Brain pericyte (primary cell): ENCODE measurements at places on chromosomes 11 and 22.

GRCh38 chr11:93570759-93571413 is 27.7 kb upstream of the SMCO4 start:
- peak; percentile 15 for DNase-seq

DNA sequence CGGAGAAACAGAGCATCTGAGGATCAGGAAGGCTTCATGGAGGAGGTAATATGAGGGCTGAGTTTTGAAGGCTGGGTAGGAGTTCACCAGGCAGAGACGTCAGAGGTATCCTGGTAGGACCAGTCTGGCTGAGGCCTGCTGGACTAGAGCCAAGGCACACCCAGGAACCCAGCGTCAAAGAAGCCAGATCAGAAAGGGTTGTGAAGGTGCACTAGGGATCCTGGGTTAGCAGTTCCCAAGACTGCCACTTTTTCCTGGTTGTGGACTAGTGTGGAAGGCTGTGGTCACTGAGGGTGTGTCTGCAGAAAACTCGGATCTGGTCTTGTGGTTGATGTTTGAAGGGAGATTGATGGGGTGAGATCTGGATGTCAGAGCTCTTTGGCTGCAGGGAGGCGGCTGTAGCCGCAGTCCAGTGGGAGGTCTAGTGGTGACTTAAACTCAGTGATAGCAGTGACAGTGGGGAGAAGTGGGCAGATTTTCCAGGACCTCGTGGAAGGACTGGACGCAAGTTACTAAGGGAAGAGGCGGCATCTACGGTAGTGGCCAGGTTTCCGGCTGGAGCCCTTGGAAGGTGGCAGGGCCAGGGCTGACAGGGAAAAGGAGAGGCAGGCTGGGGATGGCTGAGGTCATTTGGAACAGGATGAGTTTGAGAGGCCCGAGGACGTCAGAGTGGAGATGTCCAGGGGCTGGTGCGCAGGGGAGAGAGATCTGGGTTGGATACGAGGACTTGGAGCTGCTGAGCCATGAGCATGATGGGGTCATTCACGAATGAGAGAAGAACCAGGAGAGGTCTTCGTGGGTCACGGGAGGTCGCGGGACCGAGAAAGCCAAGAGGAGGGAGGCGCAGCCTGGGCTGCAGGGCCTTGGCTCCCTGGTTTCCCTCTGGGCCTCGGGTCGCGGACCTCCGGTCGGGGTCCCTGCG is 10.9 kb downstream of the RELA start:
- no peak for DNase-seq

- no peak for DNase-seq
Observed at GRCh38 chr11:67286621-67287333, 2.3 kb upstream of the ANKRD13D start.

DNA sequence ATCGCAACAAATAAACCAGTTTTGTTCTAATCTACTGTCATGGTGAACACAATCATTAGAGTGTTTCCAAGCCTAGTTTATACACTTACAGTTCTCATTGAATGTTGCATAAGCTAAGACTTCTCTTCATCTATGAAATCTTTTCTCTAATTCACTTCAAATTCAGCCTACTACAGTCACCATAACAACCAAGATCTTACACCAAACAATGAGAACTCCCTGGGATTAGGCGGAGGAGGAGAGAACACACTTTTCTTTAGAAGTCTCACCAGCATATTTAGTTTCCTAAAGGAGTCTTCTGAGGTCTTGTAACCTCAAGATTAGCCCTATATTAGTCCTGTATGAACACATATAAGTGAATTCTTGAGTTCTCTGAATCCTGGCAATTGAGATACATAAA is 1889.7 kb downstream of the LRRC4C start:
- no peak for DNase-seq

GRCh38 chr11:129814244-129815014 is 1.2 kb upstream of the TMEM45B start:
- no peak for DNase-seq

GRCh38 chr11:75527938-75528735 is 2.4 kb upstream of the GDPD5 start:
- DNase-seq: no peak

- no peak for DNase-seq
Observed at GRCh38 chr11:76339221-76339620, 41.7 kb downstream of the THAP12 start.

- DNase-seq: no peak
Observed at GRCh38 chr11:118673361-118674081, 5.9 kb downstream of the TREH start.

GRCh38 chr22:47450876-47451475 is 688.5 kb downstream of the TBC1D22A start:
- DNase-seq: no peak

DNA sequence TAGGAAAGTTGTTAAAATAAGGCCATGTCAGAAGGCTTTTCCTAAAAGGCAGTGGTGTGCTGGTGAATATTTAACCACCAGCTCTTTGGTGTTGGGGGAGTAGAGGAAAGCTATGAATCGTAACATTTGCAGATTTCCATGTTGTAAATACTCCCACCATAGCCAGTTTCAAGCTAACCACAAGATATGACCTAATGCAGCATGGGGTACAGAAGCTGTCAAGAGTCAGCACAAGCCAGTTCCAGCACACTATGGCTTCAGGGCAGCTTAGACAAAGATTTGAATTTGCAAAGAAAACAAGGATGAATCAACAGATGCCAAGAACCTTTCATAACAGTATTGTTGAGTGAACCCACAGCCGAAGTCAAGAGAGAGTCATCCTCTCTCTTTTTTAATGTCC is 40.0 kb downstream of the COMMD9 start:
- peak; percentile 81 for DNase-seq

- DNase-seq: no peak
Observed at GRCh38 chr22:38432264-38432663, 22.7 kb downstream of the KCNJ4 start.

DNA sequence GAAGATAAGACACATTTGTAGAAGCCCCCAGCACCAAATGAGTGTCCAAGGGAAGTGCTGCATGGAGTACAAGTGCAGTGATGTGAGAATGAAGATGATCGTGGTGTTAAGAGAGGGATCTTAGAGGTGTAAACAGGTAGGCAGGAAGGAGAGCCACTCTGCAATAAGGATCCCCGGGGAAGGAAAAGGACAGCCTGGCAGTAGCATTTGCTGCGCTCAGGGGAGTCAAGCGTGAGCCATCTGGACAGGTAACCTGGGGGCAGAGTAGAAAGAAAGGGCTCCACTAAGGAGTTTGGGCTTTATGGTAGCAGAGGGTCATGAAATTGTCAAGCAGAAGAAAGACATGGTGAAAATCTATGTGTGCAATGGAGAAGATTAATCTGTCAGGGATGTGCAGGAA is 587.2 kb downstream of the BUD13 start:
- no peak for DNase-seq

DNA sequence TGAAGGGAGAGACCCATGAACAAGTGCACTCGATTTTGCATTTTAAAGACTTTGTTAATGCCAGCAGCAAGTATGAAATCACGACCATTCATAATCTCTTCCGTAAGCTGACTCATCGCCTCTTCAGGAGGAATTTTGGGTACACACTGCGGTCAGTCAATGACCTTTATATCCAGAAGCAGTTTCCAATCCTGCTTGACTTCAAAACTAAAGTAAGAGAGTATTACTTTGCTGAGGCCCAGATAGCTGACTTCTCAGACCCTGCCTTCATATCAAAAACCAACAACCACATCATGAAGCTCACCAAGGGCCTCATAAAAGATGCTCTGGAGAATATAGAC is 5.9 kb downstream of the SERPIND1 start:
- no peak for DNase-seq

DNA sequence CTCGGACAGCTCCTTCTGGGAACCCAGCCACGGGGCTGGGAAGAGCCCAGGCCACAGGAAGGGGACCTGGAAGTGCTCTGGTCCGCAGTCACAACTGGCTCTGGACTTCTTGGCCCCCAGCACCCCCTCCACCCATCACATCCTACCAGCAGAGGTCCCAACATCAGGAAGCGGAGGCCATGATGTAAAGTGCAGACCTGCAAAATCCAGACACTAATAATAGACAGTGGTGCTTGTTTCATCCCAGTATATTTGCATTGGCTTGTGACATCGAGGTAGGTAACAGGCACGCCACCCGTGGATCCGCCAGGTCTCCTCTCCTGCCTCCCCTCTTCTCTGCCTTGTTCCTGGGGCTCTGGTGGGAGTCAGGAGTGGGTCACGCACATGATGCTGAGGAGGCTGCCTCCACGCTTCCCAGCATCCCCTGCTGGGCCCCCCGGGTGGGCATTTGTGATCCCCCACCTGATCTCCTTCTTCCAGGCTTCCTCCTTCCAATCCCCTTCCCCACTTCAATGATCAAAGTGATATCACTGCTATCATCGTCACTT is 1454.0 kb downstream of the BRD1 start:
- DNase-seq: no peak

- no peak for DNase-seq
Observed at GRCh38 chr11:119845756-119846155, 116.8 kb upstream of the NECTIN1 start.

DNA sequence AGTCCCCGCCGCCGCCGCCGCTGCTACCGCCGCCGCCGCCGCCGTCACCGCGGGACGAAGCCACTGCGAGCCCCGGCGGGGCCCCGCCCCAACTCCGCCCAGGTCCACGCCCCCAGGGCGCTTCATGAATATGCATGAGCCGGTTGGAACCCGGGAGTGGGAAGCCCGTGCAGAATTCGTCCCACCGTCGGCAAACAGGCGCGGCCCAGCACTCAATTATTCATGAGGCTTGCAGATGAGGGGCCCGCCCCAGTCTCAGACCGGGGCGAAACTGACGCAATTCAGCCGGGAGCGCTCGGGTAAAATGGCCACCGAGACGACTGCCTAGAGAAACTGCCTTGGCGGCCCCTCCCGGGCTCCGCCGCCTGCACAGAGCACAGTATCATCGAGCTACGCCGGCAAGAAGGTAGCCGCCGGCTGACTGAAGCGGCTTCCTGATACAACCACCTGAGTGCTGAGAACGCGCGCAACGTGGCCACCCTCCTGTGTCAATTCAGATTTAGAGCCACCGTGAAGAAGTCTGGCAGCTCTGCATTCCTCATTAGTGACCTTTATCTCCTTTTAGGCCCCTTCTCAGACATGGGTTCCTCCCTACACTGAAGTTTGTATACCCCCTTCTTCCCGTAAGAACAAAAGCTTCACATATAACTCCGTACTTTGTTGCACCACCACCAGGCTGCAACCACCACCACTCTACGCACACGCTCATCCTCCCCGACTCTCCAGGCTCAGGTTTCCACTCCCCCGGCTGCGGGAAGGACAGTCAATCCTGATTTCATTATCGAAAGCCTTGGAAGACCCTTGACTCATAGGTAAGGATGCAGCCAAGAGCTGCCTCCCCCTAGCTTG is at the start of gene TNKS1BP1:
Gene TNKS1BP1 (minus strand): TSS at position 67 of the 849 bp plus-strand sequence. CDS start 3,067 bp downstream, outside the sequence.
- peak; percentile 85 for DNase-seq

- no peak for DNase-seq
Observed at GRCh38 chr22:29204455-29205183, 1.1 kb upstream of the EMID1 start.

DNA sequence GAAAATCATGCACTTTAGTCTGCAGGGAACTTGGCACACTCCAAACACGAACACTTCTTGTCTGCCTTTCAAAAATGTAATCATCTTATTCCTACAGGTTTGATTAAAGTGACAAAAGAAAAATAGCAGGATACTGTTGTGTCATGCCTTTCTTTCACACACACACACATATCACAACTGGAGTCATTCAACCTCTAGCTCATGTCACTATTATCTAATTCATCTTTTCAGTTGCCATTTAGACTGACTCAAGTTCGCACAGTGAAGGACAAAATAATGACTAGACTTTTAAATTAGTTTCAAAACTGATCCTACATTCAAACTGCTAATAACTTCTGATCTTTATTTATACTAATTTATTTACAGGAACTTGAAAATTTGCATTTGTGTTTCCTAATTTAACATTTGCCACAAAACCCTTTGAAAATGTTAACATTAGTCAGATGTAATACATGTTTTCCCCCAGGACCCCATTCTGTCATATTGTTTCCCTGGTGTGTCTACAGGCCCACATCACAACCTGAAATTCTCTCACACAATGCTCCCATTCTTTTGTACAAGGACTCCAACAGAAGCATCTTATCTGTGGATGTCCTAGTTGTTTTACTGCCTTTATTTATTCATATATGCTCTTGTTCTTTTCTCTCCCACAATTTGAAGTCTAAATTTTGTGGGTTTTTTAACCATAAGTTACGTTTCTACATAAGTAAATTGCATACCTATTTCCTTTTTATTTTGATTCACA is 171.1 kb downstream of the GRIA4 start:
- DNase-seq: no peak

GRCh38 chr11:64804346-64805210 is 1.6 kb upstream of the MAP4K2 start:
- DNase-seq: no peak

GRCh38 chr11:113277907-113278306 is 36.5 kb upstream of the TTC12 start:
- no peak for DNase-seq

GRCh38 chr11:75371949-75372876 is 20.8 kb upstream of the ARRB1 start:
- no peak for DNase-seq

- DNase-seq: no peak
Observed at GRCh38 chr11:48029681-48030290, 49.4 kb downstream of the PTPRJ start.

GRCh38 chr22:21718499-21718898 is 17.1 kb downstream of the YPEL1 start:
- DNase-seq: no peak

- DNase-seq: no peak
Observed at GRCh38 chr11:19631712-19632498, 80.7 kb upstream of the NAV2 start.

DNA sequence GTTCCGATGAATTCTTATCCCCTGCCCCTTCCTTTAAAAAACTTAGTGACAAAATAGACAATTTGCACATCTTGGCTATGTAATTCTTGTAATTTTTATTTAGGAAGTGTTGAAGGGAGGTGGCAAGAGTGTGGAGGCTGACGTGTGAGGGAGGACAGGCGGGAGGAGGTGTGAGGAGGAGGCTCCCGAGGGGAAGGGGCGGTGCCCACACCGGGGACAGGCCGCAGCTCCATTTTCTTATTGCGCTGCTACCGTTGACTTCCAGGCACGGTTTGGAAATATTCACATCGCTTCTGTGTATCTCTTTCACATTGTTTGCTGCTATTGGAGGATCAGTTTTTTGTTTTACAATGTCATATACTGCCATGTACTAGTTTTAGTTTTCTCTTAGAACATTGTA is 12.0 kb downstream of the CCND1 start:
- no peak for DNase-seq

DNA sequence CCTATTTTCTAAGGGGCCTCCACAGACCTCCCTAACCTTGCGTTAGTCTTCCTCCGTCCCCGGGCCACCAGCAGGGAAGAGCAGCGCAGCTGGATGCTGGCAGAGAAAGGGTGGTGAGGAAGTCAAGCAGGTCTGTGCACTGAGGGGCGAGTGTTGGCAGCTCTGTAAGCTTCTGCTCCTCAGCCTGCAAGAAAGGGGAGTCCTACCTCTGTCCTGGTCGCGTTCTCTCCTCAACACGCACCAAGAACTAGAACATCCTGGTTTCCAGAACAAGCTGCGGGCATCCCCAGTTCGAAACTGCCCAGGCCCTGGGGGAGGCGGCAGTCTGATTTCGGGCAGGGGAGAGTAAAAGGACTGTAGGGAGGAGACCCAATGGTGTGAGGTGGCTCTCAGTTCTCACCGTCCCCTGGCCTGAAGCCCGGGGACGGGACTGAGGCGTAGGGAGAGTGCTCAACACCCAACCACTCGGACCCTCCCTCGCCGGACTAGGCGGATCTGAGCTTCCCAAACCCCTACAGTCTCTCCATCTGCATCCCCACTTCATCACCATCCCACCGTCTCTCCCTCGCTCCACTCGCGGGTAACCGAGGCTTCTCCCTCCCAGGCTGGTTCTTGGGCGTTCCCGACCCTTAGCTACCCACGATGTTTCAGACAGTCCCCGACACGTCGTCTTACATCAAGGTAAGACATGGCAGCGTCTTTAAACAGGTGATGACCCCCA is 7.7 kb upstream of the FLI1 start:
- no peak for DNase-seq
